A172 (cell line): ENCODE measurements at places on chromosomes 3 and 15. TPM values are rescaled to one million over a fixed set of nuclear protein-coding genes. Genes with fewer than 3 reads are reported as not detected.

- no peak for DNase-seq
These were observed 73.6 kb upstream of the VGLL4 start for GRCh38 chr3:11717301-11717700.

DNA sequence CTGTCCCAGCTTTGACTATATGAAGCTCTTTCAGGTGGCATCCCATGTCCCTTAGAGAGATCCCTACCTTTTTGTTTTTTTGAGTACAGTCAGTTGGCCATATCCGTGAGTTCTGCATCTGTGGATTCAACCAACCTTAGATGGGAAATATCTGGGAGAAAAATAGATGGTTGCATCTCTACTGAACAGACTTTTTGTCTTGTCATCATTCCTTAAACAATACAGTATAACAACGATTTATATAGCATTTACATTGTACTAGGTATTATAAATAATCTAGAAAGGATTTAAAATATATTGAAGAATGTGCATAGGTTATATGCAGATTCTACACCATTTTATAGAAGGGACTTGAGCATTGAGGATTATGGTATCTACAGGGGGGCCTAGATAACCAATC lies 65.1 kb downstream of the APBA2 start:
- no peak for DNase-seq

- no peak for DNase-seq
These were observed 212.7 kb downstream of the C3orf38 start for GRCh38 chr3:88362428-88362827.

GRCh38 chr15:60803059-60803458 lies 324.1 kb upstream of the ICE2 start:
- DNase-seq: no peak

DNA sequence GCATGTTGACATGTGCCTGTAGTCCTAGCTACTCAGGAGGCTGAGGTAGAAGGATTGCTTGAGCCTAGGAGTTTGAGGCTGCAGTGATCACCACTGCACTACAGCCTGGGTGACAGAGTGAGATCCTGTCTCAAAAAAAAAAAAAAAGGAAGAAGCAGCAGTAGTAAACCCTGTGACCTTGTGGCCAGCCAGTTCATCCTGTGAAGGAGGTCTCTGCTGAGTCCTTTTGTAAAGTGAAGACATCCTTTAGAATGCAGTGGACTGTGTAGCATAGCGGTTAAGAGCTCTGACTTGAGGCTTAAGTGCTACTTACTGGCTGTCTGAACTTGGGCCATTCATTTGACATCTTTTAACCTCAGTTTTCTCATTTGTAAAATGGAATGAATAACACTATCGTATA lies 8.3 kb downstream of the EXOSC7 start:
- DNase-seq: no peak

DNA sequence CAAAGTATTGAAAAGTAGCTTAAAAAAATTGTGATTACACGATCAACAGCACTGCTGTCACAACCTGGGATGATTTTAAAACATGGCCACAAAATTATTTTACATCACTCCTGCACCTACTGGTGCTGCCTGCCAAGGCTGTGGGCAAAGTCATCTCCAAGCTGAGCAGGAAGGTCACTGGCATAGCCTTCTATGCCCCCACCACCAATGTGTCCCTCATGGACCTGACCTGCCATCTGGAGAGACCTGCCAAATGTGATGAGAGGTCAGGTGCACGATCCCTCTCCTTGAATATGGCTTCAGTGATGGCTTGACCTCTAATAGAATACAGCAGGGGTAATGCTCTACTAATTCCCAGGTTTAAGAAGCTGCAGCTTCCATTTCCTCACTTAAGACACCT lies 57.8 kb downstream of the PIK3CB start:
- DNase-seq: no peak

GRCh38 chr3:129045675-129046036 lies 14.9 kb upstream of the GP9 start:
- DNase-seq: no peak

HYAL1 gene
- total RNA-seq: 0.72 and 2.3 TPM in 2 replicates

PLS1 gene
- total RNA-seq: 6.6 and 7.0 TPM in 2 replicates
